ENCODE measurements at places on chromosomes 2 and 18.

GRCh38 chr2:36513661-36514060, 84.3 kb downstream of the FEZ2 start:
- DNase-seq = no peak

DNA sequence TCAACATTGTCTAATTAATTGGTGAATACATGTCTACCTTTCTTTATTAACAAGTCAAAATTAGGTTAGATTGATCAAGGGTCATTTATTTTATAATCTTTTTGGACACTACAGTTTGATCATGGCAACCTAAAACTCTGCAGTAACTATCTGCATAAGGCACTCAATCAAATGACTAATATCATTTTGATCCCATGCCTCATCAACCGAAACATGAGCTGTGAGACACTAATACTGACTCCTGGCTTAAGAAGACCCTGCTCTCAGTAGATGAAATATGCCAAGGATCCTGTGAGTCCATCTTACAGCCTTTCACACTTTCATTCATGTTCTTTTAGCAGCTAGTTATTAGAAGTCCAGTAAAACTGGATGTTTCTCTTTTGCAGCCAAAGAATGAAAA, 169.4 kb upstream of the CAVIN2 start:
- DNase-seq = no peak

- DNase-seq = no peak
Observed at GRCh38 chr2:121309801-121310200, 24.8 kb upstream of the TFCP2L1 start.

- DNase-seq = no peak
Observed at GRCh38 chr2:183232161-183232865, 108.1 kb downstream of the NUP35 start.

DNA sequence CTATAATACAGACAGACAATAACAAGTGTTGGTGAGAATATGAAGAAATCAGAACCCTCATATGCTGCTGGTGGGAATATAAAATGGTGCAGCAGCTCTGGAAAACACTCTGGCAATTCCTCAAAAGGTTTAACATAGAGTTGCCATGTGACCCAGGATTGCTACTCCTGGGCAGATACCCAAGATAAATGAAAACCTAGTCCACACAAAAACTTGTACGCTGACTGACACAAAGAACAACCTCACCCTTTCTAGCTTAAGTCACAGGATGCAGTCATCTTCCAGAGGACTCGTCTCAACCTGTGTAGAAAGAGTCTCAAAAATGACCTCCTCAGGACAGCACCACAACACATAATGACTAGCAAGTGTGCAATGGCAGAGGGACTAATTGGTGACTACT, 71.6 kb upstream of the ACAA2 start:
- no peak for DNase-seq

- no peak for DNase-seq
Observed at GRCh38 chr2:70999362-70999761, 4.7 kb upstream of the TEX261 start.

DNA sequence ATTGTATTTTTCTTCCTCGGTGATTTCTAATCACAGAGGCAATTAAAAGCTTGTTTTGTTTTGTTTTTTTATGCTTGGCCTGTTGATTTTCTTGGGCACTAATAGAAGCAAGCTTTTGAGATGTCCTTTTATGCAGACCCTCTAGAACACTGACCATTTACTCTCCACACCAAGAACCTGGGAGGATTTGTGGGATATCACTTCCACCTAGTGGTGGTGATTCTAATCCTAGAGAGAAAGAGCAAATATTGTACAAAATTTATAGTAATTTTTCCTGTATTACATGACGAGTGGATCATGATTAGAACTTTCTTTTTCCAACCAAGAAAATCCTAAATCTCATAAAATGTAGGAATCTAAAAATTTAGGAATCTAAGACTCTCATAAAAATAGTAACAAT, 23.4 kb downstream of the NEMP2 start:
- no peak for DNase-seq

DNA sequence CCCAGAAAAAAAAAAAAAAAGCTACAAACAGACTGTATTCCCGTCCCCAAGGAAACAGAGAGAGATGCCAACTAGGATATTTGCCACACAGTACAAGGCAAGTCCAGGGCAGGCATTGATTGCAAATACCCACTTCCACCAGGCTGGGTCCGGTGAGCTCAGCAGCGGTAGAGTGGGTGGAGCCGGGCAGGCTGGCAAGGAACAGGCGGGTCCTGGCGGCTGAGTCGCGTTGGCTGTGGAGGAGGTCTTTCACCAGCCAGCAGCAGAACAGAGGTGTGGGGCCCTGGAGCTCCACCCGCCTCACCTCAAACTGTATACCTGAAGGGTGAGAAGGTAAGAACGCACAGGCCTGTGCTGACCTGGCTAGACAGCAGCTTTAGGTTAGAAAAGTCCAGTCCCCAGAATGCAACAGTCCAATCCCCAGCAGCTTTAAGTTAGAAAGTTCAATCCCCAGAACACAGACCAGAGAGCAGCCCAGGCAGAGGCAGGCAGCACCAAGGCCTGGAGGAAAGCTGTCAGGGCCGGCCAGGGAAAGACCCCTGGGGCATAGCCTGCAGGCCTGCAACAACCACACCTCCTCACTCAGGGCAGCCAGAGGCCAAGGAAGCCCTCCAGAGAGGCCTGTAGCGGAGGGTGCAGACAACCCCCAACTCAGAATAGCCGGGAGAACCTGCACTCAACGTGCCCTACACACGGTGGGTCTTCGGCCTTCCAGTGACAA, 21.9 kb upstream of the MTERF4 start:
- no peak for DNase-seq

GRCh38 chr2:122098306-122098705, 342.9 kb downstream of the TSN start:
- no peak for DNase-seq

GRCh38 chr18:37420315-37420880, 145.2 kb downstream of the CELF4 start:
- DNase-seq = no peak

- DNase-seq = no peak
Observed at GRCh38 chr18:79754022-79754761, 43.5 kb upstream of the KCNG2 start.

DNA sequence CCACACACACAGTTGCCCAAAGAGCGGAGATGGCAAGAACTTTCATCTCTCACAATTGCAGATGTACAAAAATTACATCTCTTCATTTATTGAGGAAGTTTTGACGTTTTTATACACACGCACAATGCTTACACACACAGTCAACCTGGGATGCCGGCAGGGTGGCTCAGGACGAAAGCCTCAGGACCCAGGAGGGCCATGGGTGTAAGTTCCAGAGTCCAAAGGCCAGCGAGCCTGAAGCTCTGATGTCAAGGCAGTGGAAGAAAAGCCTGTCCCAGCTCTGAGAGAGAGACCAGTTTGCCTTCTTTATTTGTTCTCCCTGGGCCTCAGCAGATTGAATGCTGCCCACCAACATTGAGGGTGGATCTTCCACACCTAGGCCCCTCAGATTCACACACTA, 10.1 kb downstream of the AMER3 start:
- no peak for DNase-seq

DNA sequence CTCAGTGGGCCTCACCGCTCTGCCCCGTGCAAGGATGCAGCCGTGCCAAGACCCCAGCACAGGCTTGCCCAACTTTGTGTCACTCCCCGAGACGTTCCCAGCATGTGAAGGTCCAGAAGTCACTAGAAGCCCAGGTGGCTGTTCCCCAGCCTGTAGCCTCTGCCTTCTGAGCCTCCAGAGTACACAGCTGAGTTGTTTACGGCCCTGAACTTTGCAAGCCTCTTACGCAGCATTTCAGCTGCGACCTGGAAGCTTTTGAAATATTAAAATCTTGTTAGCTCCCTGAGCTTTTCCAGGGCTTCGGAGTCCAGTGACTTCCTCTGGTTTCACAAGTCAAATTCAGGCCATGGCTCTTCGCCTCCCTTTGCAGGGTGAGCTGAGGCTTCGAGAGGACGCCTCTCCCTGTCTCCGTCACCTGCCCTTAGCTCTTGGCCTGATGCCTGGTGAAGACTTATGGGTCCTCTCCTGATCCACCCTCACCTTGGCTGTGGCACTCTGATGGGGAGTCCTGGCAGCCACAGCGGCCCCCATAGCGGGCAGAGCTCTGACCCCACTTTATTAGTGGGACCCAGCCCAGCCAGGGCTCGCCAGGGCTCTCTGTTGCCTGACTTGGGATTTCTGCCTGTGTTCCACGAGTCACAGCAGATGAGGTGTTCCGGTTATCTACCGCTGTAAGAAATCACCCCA, 76.5 kb upstream of the HPCAL1 start:
- no peak for DNase-seq

GRCh38 chr2:29700560-29700959, 220.8 kb downstream of the ALK start:
- DNase-seq = no peak

DNA sequence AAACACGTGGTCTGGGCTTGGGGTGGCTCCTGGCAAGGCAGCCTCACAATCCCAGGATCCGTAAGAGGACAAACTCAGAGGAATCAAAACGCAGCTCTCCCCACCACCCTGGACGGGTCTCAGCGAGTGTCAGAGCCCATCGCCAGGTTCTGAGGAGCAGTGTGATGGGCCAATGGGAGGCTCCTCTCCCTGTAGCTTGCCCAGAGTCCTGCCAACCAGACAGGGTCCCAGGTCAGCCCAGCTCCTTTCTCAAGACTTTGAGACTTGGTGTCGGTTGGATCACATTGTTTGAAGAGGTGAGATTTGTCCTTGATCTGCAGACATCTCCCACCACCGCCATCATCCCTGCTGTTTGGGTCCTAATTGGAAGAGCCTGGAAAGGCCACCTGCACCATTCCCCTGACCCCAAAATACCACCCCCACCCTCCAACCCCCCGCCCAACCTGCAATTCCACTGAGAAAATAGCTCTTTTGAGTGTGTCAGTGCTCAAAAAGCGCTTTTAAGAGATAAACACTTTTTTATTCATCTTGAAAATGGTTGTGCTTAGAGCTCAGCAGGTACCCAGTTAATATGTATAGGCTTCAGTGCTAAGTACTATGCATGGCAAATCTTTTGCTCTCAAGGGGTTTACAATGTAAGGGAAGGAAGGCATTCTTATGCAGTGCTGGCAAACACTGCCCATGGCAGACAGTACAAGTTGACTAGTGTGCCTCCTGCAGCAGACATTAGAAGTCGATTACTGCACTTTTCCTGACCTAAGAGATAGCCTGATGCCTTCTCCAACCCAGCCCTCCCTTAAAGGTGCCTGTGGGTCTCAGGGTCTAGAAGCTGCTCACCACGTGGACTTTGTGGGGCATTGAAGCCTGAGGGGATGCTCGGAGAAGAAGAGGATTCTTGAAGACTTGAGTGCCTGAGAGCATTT, 50.6 kb downstream of the GLI2 start:
- DNase-seq = no peak

DNA sequence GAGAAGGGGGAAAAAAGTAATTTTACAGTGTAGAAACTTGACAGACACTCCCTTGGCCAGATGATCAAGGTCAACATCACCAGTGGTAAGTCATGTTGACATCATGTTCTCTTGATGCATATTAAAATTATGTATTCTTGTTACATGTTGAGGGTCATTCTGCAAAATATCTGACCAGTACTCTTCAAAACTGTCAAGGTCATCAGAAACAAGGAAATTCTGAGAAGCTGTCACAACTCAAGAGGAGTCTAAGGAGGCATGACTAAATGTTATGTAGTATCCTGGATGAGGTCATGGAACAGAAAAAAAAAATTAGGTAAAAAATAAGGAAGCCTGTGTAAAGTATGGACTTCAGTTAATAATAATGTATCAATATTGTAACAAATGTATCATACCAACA, 6.3 kb downstream of the SGPP2 start:
- no peak for DNase-seq

DNA sequence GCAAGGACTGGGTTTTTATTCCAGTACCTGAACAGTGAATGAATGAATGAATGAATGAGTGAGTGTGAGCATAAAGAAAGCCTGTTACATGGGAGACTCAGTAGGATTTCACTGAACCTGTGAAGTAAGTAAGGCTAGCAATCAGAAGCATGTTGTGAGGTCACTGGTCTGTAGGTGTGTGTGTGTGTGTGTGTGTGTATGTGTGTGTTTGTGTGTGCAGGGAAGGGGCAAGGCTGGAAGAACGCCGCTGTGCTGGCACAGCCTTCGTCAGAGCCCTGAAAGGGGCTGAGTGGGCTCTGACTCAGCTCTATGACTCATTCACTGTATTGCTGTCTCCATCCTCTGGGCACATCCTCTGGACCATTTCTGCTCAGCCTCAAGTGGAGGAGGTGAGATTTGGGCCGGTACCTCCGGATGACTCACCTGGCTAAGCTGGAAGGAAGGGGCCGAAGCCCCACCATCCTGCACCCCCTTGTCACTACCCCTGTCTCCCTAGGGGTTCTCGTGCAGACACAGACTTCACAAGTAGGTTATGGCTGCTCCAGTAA, 51.4 kb upstream of the MRPL33 start:
- no peak for DNase-seq

DNA sequence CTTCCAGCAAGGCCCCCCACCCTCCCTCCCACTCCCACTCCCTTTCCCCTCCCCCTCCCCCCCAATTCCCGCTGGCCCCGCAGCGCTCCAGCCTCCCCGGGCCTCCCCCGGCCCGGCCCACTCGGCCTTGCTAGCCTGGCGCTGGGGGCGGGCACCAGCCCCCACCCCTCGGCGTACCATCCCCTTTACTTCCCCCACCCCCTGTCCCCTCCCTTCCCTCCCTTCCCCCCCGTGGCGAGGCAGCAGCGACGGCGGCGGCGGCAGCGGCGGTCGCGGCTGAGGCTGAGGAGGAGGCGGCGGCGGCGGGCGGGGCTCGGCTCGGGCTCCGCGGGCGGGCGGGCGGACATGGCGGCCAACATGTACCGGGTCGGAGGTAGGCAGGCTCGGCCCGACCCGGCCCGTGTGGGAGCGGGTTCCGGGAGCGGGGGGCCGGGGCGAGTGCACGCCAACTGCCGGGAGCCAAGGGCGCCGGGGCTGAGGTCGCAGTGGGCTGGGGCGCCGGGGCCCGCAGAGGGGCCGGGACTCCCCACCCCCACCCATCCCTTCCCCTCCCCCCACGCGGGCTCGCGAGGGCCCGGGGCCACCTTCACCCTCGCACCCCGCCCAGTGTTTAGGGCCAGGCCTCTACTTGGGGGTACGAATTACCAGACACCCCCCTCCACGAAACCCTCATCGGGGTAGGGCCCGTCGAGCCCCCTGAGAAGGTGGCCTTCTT, at the start of gene MTA3:
Gene MTA3, plus strand, starts transcription at position 232 of the 715 bp plus-strand sequence. Its CDS starts 114 bp downstream, at position 346.
- DNase-seq = no peak

DNA sequence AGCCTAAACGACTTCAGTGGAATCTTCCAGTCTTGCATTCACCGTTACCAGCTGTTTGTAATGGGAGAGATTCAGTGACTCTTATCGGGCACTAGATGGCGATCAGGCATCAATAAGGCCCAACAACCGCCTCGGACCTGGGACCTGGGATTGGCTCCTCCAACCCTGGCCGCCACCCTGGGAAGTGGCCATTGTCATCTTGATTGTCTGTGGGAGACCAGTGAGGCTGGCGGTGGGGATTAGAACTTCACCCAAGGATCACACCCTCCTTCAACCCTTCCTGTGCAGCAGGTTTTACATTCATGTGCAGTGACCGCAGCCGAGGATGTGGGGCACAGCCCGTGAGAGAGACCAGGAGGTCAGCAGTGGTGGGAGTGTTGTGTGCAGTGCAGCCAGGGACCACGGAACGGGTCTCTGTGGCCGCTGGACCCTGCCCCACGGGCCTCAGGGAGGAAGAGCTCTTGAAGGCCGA, 85.3 kb downstream of the SPP2 start:
- peak; percentile 59 for DNase-seq
